Activated CD4-positive, alpha-beta T cell treated with anti-CD3 and anti-CD28 coated beads, Interleukin-2, amount 10 ng/mL, durations not matched to agents 7 days and 5 days (primary cell): ENCODE measurements at places on chromosomes 6 and 20. TPM values are rescaled to one million over a fixed set of nuclear protein-coding genes. Genes with fewer than 3 reads are reported as not detected.

- DNase-seq = no peak
These were observed 44.2 kb upstream of the TFAP2C start for GRCh38 chr20:56584916-56585315.

GRCh38 chr6:80541181-80541580 lies 434.7 kb downstream of the BCKDHB start:
- no peak for DNase-seq

DNA sequence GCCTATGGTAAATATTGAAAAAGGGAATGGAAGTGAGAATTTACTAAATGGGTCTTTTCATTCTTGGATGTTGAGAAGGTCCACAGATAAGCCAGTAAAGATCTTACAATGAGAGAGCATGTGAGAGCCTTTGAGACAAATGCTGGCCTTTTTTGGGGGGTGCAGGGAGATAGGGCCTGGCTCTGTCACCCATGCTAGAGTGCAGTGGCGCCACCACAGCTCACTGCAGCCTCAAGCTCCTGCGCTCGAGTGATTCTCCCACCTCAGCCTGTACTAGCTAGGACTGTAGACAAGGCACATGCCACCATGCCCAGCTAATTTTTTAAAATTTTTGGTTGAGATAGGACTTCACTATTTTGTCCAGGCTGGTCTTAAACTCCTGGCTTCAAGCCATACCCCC lies 63.2 kb upstream of the TMEM181 start:
- DNase-seq = no peak

DNA sequence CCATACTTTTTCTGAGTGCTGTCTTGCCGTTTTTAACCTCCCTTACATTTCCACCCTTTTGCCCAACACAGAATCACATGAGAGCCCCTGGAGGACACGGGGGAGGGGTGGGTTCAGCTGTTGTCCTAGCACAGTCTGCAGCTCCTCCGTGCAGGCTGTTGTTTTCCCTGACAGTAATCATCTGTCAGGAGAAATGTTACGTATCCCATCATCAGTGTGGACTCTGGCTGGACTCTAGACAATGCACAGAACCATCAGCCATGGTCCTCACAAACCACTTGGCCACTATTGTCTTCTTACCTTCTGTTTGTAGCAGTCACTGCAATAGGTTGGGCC lies 92.1 kb downstream of the RIN2 start:
- no peak for DNase-seq

GRCh38 chr6:128569732-128570679 lies 49.6 kb upstream of the PTPRK start:
- DNase-seq = no peak

- no peak for DNase-seq
These were observed 43.1 kb upstream of the SNX9 start for GRCh38 chr6:157779705-157780604.

DNA sequence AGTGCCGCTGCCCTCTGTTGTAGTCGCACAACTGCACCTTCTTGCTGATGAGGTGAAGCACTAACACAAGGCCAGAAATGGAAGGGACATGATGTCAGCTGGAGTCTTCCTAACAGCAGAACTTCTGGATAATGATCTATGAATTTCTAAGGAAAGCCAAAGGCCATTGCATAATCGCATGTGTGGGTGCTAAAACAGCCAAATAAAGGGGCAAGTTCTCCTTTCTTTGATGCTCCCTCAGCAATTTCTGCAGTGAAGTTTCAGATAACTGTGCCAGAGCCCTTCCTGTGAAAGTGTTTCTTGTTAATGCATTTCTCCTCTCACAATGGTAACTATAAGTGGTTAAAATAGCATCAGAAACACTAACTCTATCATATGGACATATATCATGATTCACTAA lies 8.0 kb upstream of the F13A1 start:
- DNase-seq = no peak

DNA sequence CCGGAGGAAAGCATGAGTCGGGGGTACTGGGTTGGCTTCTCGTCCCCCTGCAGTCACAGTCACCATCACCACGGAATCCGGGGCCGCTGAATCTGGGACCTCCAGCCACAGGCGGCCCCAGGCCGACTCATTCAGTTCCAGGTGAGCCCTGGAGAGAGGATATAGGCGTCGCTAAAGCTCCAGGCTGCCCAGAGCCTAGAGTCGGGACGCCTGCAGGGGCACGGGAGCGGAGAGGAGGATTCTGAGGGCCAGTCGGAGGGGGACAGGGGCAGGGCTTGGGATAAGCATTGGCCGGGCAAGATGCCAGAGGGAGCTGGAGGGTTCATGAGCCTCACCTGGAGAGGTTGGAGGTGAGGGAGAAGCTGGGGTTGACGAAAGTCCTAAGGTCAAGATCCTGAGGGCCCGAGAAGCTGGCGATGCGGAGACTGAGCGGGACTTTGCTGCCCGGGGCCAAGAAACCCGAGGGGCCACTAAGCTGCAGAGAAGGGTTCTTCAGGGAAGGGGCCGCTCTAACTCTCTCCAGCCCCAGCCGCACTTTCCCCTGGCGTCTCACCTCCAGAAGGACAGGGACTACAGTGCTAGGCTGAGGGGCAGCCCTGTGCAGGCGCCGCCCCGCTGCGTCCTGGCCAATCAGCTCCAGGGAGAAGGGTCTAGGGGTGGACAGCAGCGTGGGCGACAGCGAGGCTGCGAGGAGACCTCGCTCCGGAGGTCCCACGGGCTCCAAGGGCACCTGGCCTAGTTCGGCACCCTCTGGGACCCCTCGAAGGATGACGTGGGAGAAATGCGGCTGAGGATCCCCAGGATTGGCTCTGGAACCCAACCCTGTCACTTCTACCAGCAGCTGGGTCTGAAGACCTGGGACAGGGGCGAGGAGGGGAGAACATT lies 3.7 kb downstream of the SAPCD1 start:
- DNase-seq = no peak

DNA sequence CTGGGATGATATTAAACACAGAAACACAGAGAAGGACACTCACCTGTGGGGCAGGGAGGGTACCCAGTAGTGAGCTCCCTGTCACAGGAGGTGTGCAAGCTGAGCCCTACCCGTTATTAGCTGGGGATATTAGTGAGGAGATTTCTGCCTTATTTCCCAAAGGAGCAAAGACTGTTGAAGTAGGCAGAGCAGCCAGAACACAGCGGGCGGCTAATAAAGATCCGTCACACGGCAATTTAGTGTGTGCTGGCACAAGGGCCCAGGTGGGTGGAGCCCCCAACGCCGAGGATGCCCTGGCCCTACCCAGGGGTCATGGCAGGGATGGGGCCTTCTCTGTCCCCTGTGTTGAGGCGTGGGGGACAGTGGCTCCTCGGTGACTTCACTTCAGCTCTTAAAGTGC lies 8.3 kb downstream of the VSTM2L start:
- DNase-seq = no peak

GRCh38 chr6:32852018-32852843 lies 1.3 kb downstream of the TAP1 start:
- no peak for DNase-seq

DNA sequence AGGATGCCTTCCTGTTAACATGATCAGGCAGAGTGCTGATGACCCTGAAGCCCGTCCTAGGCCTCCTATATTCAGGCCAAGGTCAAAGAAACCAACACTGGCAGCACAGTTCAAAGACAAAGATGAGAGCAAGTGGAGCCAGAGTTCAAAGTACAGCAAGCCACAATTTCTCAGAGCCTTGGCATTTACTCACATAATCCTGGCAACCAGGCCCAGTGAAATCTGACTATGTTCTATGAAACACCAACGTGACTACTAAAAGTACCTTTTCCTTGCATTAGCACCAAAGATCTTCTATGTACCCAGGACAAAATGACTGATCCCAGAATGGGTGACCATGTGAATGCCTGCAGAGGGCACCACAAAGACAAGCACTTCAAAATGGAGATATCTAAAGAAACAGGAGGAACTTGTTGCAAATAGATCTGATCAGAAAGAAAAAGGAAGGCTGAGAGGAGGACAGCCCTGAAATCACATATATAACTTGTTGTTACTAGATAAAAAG lies 3.9 kb downstream of the NFS1 start:
- no peak for DNase-seq

- no peak for DNase-seq
These were observed 90.7 kb upstream of the EMILIN3 start for GRCh38 chr20:41457173-41457857.

- DNase-seq = peak; percentile 73
These were observed 7.6 kb upstream of the TMEM14A start for GRCh38 chr6:52663120-52663935.

DNA sequence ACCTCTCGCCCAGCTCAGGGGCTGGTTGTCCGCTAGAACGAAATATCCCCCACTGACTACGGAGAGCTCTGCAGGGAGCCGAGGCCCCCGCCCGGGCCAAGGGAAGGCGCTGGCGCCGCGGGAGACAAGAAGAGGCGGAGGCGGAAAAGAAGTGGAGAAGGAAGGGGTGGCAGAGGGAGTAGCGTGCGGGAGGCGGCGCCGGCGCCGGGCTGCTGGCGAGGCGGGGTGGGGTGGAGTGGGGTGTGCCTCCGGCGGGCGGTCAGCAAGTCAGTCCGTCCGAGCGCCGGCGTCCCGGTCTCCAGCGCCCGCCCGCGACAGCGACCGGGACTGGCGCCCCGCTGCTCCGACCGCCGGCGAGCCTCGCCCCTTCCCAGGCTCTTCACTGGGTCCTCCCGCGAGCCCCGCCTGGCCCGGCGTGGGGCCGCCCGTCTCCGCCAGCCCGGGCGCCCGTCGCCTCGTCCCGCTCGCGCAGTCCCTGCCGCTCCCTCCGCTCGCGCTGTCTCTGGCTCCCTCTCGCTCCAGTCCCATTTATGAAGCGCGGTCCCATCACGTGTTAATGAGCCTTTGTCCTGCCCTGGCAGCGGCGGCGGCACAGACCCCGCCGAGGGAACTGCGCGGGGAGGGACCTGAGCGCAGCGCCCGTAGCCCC lies at the start of gene CNR1:
Gene CNR1, minus strand, starts transcription at position 504 of the 649 bp plus-strand sequence. CDS start 21,073 bp downstream, outside the sequence.
- DNase-seq = no peak

- no peak for DNase-seq
These were observed 2.4 kb downstream of the CEP85L start for GRCh38 chr6:118648866-118649554.

DNA sequence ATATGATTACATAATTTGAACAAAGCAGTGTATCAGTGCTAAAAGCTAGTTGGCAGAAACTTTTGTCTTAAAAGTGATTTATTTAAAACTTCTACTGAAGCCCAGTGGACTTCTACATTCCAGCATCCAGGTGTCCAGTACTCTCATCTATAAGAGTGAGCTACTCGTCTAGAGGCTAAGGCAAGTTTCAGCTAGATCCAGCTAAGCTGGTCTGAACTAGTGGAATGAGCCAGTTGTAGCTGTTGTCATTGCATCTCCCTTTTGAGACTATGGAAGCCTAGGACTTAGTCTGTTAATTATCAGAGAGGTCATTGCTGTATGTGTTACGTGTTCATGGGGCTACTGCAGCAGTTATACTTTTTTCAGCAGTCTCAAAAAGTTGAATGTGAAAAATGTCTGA lies 165.1 kb downstream of the ZFAND3 start:
- DNase-seq = no peak

DNA sequence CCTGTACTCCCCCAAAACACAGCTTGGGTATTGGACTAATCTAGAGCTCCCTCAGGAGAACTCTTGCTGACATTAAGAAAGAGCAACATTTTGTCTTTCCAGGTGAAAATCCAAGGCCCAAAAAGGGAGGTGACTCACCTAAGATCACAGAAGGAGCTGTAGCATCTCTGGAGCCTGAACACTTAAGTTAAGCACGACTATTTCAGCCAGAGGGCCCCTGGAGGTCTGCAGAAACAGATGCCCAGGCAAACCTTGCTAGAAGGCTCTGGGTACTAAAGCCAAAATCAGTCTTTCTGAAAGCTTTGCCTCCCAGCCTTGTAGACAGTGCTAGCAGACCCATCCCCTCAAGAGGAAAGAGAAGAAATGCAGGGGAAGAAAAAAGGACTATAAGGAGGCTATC lies 8.8 kb downstream of the EDN1 start:
- DNase-seq = no peak

DNA sequence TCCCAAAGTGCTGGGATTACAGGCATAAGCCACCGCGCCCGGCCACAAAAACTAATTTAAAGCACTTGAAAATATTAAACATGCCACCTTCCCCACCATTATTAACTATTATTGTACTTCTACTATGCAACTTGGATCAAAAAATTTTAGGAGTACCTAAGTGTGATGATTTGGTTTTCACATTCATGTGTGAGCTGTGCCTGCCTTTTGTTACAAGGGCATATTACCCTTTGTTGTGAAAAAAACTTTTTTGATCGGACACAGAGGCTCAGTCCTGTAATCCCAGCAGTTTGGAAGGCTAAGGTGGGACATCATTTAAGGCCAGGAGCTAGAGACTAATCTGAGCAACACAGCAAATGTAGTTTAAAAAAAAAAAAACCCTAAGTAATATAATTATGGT lies 17.1 kb downstream of the ROMO1 start:
- no peak for DNase-seq

- no peak for DNase-seq
These were observed 50.1 kb downstream of the PHF3 start for GRCh38 chr6:63685446-63686379.

- no peak for DNase-seq
These were observed 10.3 kb downstream of the PDE10A start for GRCh38 chr6:165652766-165653165.

- peak; percentile 67 for DNase-seq
These were observed 32.0 kb downstream of the ARHGAP40 start for GRCh38 chr20:38633577-38634093.

DNA sequence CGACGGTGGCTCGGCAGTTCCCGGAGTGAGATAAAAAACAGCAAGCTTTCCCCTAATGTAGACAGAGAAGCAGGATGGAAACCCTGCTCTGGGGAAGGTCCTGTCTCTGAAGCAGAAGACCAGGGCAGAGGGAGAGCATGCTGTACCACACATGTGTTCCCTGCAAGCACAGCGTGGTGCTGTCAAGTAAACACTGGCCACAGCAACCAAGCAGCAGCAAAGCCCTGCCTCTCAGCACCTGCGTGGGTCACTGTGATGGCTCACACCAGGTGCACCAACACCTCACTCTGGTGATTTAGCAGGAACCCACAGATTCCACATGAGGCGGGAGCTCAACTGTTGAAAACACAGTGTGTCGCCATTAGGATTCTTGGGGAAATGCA lies 65.2 kb upstream of the TXNDC5 start:
- no peak for DNase-seq

DNA sequence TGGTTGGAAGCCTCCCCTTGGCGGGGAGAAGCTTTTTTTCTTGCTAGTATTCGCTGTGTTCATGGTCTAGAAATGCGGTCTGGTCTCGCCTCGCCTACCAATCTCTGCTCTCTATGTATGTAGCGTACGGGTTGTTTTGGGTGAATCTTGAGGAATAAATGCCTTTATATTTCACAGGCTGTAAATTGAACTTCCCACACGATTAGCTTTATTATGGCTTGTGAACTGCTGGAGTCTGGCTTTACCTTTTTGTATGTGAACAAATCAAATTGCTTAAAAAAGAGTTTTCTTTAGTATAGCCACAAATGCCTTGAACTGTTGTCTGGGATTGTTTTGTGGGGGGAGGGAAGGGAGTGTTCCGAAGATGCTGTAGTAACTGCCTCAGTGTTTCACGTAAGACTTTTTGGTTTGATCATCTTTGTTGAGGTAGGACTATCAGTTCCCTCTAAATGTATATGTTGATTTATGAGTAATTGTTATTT lies 2.2 kb downstream of the INSM1 start:
- no peak for DNase-seq

- DNase-seq = no peak
These were observed 76.6 kb upstream of the PTPRK start for GRCh38 chr6:128597004-128597403.

RFX6 gene
- not detected for total RNA-seq

FAXC gene
- not detected for total RNA-seq

DNAH8 gene
- 0.07 TPM for total RNA-seq

GPLD1 gene
- total RNA-seq = 0.15 TPM

GPR63 gene
- total RNA-seq = 2.8 TPM

HLA-DMA gene
- 24.0 TPM for total RNA-seq

SNHG17 gene
- total RNA-seq = 40.8 TPM

SLC13A3 gene
- 0.35 TPM for total RNA-seq

TCF15 gene
- not detected for total RNA-seq

ULBP3 gene
- 1.1 TPM for total RNA-seq

E2F1 gene
- total RNA-seq = 64.9 TPM

SRMS gene
- total RNA-seq = not detected
